NCI-H1105 treated with DMSO at 0.1 percent for 48 hours (cell line): ENCODE measurements at places on chromosomes 6 and 20.

GRCh38 chr20:52103335-52103912 is 88.2 kb downstream of the ZFP64 start:
- no peak for DNase-seq

DNA sequence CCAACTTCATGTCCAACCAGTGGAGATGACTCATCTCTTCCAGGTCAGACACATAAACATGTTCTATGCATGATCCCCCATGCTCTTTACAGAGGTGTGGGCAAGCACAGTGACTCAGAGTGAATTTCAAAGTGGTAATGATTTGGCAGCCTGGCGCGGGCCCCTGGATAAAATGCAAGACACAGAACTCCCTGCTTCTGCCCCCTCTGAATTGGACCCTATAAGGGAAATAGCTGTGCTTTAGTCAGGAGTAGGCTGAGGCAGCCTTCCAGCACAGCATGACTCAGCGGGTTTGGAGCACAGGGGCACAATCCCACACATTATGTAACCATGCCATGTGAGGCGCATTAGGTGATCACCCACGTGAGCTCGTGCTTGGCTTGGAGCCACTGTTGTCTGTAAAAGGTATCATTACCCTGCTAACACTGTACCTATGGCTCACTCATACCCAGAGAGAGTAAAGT is 127.4 kb downstream of the C6orf118 start:
- DNase-seq = no peak

- no peak for DNase-seq
Observed at GRCh38 chr6:42227173-42227850, 9.7 kb upstream of the MRPS10 start.

- DNase-seq = no peak
Observed at GRCh38 chr6:113636357-113636824, 220.8 kb upstream of the MARCKS start.

DNA sequence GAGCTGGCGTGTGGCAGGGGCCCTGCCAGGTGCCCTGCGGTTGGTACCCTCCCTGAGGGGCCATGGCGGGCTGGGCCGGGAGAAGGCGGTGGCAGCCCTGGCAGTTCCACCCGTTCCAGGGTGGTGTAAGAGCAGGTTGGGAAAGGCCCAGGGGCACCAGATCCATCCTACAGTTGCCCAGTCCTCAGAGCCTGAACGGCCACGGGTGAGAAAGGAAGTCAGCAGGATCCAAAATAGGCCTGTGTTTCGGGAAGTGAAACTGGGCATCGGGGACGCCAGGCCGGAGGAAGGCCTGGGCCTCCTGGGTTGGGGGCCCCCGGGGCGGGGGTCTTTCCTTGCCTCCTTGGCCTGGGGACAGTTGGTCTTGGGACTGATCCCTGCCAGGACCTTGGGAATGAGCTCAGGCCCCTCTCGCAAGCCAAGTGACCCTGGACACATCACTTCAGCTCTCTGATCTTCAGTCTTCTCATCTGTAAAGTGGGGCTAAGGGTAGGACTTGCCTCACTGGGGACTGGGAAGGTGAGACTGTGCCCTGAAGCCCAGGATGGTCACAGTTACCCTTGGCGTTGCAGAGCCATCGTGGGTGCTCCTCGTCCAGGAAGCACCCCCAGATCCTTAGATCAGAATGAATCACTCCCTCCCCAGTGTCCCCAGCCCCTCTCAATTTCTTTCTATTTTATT is 18.1 kb upstream of the NOL4L start:
- no peak for DNase-seq

- DNase-seq = no peak
Observed at GRCh38 chr20:11551479-11551878, 366.2 kb upstream of the BTBD3 start.

GRCh38 chr6:170461556-170462365 is 91.3 kb downstream of the PSMB1 start:
- DNase-seq = no peak

DNA sequence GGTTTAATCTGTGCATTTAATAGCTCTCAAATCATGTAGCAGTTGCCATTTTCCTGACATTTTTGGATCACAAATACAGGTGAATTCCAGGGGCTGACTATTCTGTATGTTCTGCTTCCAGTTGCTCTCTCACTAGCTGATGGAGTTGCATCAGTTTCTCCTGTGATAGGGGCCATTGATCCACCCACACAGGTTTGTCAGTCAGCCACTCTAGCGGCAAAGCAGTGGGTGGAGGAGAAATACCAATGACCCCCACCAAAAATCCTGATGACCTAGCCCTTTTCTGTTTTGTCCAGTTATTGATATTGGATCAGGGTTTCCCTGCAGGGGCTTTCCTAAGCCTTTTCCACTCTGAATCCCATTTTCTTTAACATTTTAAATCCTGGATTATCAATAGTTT is 72.3 kb upstream of the BTN3A2 start:
- no peak for DNase-seq

DNA sequence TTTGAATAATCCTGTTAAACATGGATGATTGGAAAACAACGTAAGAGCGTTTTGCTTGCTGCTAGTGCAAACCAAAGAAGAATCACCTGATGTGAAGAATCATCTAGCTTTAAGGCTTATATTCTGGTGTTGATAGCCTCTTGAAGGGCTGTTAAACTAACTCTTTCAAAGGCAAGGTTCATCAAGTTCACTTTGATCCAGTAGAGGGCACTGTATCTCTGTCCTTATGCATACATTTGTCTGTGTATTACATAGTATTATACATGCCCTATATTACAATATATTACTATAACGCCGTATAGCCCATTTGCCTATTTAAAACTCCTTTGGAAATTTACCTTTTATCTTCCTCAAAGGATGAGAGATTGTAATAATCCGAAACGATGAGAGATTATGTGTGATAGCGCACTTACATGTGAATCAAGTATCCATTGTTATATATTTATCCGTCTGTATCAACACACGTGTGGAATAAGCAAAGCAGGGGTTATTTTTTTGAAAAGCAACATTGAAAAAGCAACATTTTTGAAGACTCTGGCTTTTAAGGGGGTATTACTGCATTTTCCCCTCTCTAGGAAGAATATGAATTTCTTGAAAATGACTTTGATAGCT is 50.8 kb upstream of the NRN1 start:
- DNase-seq = peak; percentile 72

GRCh38 chr6:26103141-26103769 is 16.0 kb downstream of the HFE start:
- no peak for DNase-seq

- no peak for DNase-seq
Observed at GRCh38 chr20:43936805-43937204, 22.2 kb downstream of the TOX2 start.

DNA sequence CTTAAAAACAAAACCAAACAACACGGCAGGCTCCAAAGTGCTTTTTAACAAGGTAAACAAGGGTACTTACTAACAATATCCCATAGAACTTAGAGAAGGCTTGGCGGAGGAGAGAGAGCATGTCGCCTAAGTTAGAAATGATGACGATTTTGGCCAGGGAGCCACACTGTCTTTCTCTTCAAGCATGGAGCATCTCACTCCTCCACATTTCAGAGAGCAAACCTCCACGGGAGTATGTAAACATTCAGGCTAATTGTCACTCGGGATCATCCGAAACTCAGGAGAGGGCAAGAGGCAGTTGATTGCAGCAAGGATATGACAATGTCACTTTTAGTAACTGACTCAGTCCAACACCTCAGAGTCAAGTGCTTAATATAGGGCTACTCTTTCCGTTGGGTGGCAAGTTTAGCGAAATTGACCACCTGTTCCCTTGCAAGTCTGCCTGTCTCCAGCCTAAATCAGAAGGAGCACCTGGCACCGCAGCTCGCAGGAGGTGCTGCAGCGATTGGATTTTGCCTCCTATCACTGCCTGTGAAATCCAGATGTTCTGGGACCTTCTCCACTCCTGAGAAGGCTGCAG is 65.8 kb upstream of the RPS6KA2 start:
- DNase-seq = no peak

GRCh38 chr6:28347119-28347518 is 2.6 kb upstream of the ZKSCAN3 start:
- DNase-seq = no peak

- no peak for DNase-seq
Observed at GRCh38 chr6:162251257-162251656, 476.3 kb downstream of the PRKN start.

DNA sequence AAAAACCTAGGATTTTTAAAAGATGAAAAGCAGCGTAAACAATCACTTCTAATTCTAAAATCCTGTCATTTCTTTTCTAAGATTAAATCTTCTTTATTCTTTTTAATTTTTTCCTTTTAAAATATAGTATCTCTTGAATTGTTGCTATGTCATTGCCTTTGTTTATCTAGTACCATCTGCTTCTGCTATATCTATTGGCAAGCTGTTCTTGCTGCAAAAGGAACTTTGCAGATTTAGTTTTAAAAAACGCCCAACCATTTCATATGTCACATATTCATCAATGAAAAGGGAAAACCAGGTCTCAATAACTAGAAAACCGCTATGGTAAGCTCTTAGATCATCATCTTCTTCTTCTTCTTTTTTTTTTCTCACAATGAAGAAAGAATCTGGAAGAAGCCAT is 11.5 kb upstream of the EEF1A1 start:
- DNase-seq = no peak

- DNase-seq = no peak
Observed at GRCh38 chr6:15417811-15418210, 171.9 kb downstream of the JARID2 start.

GRCh38 chr20:57024849-57025248 is 241.6 kb downstream of the BMP7 start:
- no peak for DNase-seq

GRCh38 chr20:2596673-2597279 is 55.7 kb upstream of the NOP56 start:
- DNase-seq = no peak

- DNase-seq = no peak
Observed at GRCh38 chr6:168826078-168826390, 385.1 kb downstream of the SMOC2 start.

- peak; percentile 84 for DNase-seq
Observed at GRCh38 chr6:125363039-125363823, 61.5 kb upstream of the HDDC2 start.

GRCh38 chr6:41560431-41561192 is 14.4 kb downstream of the FOXP4 start:
- DNase-seq = no peak

DNA sequence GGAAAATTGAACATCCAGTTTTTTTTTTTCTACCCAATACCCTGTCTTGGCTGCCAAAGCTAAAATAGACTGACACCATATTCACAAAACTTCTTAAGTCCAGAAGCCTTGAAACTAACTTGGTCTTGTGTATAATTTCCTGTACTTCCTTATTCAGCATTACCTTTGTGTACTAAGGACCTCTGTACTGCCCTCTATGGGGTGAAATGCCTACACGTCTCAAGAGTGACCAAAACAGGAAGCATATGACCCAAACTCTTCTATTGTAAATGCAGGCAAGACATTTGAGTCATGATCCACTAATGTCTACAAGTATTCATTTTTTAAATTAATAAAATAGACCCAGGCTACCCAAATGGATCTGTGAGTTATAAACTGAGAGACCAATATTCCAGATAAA is 50.4 kb downstream of the HMGCLL1 start:
- DNase-seq = no peak

DNA sequence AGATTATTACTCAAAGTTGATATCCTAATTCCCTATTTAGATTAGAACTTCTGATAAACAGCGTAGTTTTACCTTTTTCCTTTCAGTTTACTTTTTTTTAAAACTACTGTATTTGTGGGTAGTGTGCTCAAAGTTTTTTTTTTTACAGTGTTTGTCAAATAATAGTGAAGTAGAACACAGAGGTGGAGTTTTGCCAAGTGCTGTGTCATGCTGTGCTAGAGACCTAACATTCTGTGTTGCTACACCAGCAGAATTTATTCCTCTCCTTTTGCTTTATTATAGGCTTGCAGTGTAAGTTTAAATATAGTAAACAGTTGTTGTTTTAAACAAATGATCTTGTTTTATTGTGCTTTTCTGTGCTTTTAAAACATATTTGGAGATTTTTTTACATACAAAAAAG is 125.4 kb downstream of the HIVEP1 start:
- no peak for DNase-seq

DNA sequence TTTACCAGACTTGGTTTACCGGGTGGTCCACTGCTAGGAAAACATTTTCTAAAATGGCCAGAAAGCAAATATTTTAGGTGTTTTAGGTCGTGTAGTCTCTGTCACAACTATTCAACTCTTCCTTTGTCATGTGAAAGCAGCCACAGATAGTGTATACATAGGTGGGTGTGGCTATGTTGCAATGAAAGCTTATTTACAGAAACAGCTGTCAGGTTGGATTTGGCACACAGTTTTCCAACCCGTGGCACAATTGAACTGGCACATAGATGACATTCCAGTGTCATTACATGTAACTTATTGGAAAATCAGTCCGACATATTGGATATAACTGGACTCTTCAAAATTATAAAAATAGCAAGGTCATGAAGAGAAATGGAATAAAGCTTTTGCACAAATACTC is 68.9 kb upstream of the KCNQ5 start:
- DNase-seq = peak; percentile 40

DNA sequence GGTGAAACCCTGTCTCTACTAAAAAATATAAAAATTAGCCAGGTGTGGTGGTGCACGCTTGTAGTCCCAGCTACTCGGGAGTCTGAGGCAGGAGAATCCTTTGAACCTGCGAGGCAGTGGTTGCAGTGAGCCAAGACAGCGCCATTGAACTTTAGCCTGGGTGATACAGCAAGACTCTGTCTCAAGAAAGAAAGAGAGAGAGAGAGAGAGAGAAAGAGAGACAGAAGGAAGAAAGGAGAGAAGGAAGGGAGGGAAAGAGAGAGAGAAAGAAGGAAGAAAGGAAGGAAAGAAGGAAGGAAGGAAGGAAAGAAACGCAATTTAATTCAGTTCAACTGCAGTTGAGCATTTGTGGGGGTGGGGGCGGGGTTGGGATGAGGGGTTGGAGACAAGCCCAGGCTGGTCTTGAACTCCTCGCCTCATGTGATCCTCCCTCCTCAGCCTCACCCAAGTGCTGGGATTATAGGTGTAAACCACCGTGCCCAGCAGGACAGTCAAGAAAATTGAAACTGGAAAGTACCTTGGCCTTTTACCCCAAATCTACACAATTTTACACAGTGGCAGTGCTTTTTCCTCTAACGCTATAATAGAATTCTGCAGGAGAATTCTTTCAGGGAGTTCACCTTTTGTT is 30.5 kb downstream of the TRIM27 start:
- DNase-seq = no peak

- DNase-seq = no peak
Observed at GRCh38 chr6:12208190-12208589, 82.0 kb upstream of the EDN1 start.
